Heart right ventricle (tissue), 16 donors: ENCODE measurements at places on chromosomes 16 and 17. TPM values are rescaled to one million over a fixed set of nuclear protein-coding genes. Genes with fewer than 3 reads are reported as not detected.

Gene HSD11B2
- 1.4 TPM for total RNA-seq

Gene CSH1
- total RNA-seq = not detected

Gene VTN
- total RNA-seq = 68.9 TPM

Gene TNFSF13
- total RNA-seq = 8.8 TPM

Gene IL21R
- 0.06 TPM for total RNA-seq

DNA sequence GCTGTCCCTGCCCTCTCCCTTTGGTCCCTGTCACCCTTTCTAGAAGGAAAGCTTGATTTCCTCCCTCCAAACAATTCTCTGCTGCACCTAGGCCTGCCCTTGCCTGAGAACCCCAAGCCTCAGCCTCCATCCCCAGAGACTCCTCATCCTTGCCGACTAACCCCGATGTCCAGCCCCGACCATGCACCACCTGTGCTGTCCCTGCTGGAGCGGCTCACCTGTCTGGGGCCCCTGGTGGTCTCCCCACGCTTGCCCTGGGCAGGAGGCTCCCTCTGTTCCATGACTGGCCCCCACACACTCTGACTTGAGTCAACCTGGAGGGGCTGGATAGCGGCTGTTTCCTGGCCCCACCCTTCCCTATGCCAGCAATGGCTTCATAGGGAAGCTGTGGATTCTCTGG lies 12.0 kb upstream of the SRRM2 start:
- no peak overlapping the region for H3K27ac ChIP-seq
- no peak overlapping the region for H3K4me3 ChIP-seq
- no peaks in the 10 kb centered on the region for H3K4me1 ChIP-seq
- no peaks in the 10 kb centered on the region for H3K36me3 ChIP-seq

DNA sequence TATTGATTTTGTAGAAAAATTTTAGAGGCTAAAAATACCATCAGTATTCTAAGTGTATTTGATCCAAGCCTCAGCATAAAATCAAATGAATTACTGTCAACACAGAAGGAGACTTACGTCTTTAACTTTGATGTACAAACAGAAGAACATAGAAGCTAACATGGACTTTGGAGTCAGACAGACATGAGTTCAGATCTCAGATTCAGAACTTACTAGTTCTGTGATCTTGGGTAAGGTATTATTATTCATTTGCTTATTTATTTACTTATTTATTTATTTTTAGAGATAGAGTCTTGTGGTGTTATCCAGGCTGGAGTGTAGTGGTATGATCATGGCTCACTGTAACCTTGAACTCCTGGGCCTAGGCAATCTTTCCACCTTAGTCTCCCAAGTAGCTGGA lies 4.0 kb upstream of the SLFN12L start:
- H3K36me3 ChIP-seq = no peaks in the 10 kb centered on the region
- no peaks in the 10 kb centered on the region for H3K27me3 ChIP-seq
- DNase-seq = no peak
- peak overlapping the region; percentile 42 for H3K4me3 ChIP-seq
- peak overlapping the region; percentile 87 for H3K27ac ChIP-seq

DNA sequence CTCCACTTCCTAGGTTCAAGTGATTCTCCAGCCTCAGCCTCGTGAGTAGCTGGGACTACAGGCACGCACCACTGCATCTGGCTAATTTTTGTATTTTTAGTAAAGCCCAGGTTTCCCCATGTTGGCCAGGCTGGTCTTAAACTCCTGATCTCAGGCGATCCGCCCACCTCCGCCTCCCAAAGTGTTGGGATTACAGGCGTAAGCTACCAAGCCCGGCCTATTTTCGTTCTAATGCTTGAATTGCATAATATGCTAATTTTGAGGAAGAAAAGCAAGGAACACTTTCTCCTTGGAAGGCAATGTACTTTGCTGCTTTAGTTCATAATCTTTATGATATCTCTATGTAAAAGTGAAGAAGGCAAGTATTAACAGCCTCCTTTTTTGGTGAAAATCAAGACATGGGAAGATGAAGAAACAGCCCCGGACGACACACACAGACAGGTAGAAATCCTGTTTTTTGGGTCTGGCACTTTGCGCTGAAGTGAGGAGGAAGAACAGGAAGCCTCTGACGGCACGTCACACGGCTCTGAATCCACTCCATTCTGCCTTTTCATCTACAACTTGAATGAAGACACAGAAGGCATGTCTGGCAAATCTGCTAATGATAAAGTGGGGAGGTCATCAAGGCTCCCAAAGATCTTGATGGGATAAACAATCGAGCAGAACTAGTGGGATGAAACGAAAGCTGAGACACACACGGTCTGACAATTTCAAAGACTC lies 24.9 kb downstream of the VPS53 start:
- no peak overlapping the region for H3K27ac ChIP-seq
- H3K27me3 ChIP-seq = no peaks in the 10 kb centered on the region
- no peak for DNase-seq

DNA sequence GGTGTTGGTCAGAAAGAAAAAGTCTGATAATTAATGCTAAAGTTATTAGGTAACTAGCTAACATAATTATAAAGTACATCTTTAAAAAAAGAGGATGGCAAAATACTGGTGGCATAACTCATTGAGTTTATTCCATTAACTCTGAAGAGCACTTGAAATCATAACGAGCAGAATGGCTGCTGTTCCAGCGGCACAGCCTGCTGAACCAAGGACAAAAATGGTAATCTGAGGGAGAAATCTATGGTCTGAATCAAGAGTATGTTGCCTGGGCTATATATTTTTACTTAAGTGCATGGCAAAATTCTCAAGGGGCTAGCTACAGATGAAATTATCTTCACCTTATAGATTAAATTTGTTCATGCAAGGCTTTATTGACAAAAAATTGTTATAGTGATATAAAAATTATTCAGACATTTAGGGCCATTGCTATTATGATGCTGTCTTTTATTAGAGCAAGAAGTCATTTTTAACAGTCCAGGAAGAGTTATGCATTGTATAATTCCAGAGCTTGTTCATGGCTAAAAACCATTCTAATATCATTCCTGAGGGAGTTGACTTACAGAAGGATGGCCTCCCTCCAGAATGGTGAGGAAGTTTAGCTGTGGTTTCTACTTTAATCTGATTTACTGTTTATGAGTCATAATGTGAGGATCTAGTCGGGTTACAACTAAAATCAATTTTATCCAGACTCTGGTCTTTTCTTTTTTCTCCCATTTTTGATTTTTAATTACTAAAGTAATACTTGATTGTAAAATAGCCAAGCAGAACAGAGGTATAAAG lies 41.4 kb upstream of the ANKFN1 start:
- no peak overlapping the region for H3K4me3 ChIP-seq
- H3K27ac ChIP-seq = no peak overlapping the region
- DNase-seq = no peak

DNA sequence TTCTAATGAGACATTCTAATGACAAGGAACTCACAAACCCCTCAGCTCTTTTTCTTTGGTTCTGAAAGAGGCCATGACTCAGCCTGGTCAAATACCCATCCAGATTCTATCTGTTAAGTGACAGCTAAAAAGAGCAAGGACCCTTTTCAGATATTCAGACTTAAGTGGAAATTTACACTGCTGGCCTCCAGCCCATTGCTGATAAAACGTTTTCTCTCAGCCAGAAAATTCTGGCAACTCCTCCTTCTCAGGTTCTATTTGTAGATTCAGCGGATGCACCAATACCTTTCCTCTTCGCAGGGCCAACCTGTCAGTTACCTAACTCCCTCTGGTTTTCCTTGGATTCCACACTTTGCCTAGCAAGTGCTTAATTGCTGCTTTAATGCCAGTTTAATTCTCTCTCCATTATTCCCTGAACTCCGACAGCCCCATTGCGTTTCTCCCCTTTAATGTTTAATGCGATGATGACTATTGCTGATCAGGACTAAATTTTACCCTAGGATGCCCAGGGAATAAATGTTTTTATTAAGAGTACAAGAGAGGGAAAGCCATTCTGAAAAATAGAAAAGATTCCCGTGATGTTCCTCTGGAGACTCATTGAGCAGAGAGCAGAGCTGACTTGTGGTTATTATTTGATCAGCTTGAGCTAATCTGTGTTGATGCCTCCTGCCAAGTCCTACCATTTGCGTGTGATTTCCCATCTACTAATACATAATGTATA lies 35.9 kb upstream of the TOM1L1 start:
- H3K27ac ChIP-seq = no peak overlapping the region
- H3K27me3 ChIP-seq = no peaks in the 10 kb centered on the region
- no peaks in the 10 kb centered on the region for H3K4me1 ChIP-seq
- no peak for DNase-seq

DNA sequence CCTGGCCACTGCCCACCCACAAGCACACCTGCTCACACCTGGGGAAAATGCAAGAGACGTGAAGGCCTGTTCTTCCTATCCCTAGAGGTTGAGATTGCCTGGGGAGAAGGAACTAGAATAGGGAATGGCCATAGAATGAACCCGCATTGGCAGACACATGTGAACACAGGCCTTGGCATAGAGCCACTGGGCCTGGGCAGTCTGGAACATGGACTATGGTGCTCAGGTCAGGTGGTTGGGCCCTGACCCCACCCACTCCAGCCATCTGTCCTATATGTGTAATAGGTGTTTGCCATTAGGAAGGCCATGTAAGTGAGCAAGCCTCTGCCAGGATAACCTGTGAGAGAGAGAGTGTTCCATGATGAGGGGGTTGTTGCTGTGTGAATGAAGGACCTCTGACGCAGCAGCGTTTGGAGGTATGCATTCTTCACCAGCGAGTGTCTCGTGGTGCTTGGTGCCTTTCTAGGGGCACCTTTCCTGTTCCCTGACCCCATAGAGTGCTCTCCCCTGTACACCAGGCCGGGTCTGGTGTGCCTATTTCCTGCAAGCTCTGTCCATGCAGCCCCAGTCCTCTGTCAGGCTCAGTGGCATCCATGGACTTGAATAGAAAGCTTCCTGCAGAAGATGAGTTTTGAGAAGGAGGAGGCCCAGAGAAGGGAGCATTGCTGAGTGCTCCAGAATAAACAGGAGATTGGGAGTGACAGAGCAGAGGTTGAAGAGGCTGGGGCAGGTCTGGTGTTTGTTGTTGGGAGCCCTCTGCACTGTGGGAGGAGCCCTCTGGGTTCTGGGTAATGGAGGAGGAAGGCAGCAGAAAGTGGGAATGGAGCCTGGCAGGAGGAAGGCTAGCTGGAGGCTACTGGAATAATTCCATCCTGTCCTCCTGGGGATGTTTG lies 15.6 kb downstream of the CTRL start:
- no peak overlapping the region for H3K27ac ChIP-seq
- H3K27me3 ChIP-seq = no peaks in the 10 kb centered on the region
- H3K4me3 ChIP-seq = no peak overlapping the region
- H3K36me3 ChIP-seq = peaks cover 32% of the 10 kb centered on the region
- H3K4me1 ChIP-seq = peaks cover 45% of the 10 kb centered on the region
- DNase-seq = no peak

- no peaks in the 10 kb centered on the region for H3K36me3 ChIP-seq
- H3K27ac ChIP-seq = peak overlapping the region; percentile 90
- no peak for DNase-seq
- no peaks in the 10 kb centered on the region for H3K27me3 ChIP-seq
- no peak overlapping the region for H3K4me3 ChIP-seq
- H3K4me1 ChIP-seq = peaks cover 28% of the 10 kb centered on the region
Observed at GRCh38 chr17:79020631-79021301, 3.2 kb upstream of the C1QTNF1 start.

- H3K27me3 ChIP-seq = peaks cover 4% of the 10 kb centered on the region
- H3K4me1 ChIP-seq = no peaks in the 10 kb centered on the region
- H3K27ac ChIP-seq = no peak overlapping the region
- H3K4me3 ChIP-seq = no peak overlapping the region
Observed at GRCh38 chr17:37698132-37698910, 46.5 kb downstream of the HNF1B start.

DNA sequence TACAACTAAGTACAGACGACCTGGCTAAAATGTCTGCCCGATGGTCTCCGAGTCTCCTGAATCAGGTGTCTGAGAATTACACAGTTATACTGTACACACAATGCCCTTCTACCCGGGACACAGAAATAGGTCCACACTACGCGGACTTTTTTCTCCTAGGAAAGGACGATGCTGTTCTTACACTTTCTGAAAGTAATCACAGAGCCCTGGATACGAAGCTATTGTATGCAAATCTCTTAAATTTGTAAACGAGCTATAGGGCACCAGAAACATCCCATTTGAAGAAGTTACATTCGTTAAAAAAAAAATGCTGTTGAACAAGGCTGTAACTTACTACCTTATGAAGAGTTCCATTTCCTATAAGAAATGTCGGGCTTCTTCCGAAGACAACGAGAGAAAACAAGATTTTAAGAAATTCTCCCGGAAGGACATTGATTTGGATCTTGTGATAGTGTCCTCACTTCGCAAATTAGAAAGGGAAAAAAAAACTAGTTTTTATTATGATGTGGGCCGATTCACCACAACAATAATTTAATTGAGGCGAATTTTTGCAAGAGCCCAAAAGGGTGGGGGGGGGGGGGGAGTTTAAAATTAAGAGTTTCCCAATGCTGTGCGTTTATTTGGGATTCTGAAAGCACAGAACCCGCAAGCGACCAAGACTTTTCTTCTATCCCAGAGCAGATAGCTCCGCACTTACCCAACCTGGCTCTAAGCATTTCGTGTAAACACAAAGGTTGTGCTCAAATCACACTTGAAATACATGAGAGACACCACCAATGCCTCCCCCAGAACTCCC lies 1.5 kb upstream of the SOX9 start:
- H3K27me3 ChIP-seq = peaks cover 68% of the 10 kb centered on the region
- no peak for DNase-seq

- no peak overlapping the region for H3K4me3 ChIP-seq
- H3K27me3 ChIP-seq = no peaks in the 10 kb centered on the region
- DNase-seq = no peak
- no peaks in the 10 kb centered on the region for H3K4me1 ChIP-seq
Observed at GRCh38 chr16:89779909-89780305, 36.5 kb downstream of the FANCA start.
